Renal cortex interstitium (tissue), 15 donors: ENCODE measurements at places on chromosomes 12 and 14. TPM values are rescaled to one million over a fixed set of nuclear protein-coding genes. Genes with fewer than 3 reads are reported as not detected.

DNA sequence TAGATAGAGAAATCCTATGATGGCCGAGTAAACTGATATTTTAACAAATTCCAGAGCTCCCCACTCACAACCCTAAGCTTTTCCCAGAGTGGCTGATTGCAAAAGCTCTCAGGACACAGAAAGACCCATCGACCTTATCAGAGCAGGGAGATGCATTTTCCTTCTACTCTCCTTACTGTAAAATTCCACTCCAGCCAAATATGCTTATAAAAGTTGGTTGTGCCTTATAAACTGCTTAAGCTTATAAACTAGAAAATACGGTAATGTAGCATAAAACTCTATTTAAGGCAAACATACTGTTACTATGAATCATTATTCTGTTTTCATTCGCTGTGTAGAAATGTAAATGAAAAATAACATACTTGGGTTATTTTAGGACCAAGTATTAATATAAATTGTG is 41.6 kb upstream of the TRHDE start:
- no peak for DNase-seq

GRCh38 chr12:2842948-2843347 is 8.1 kb upstream of the NRIP2 start:
- no peak for DNase-seq

GRCh38 chr12:31388713-31389112 is 62.8 kb upstream of the SINHCAF start:
- no peak for DNase-seq

GRCh38 chr12:31386364-31386777 is 60.4 kb upstream of the SINHCAF start:
- DNase-seq = no peak

GRCh38 chr12:96197503-96198272 is 3.5 kb downstream of the ELK3 start:
- no peak for DNase-seq

GRCh38 chr12:111699-112493 is 45.3 kb downstream of the IQSEC3 start:
- peak; percentile 40 for DNase-seq

DNA sequence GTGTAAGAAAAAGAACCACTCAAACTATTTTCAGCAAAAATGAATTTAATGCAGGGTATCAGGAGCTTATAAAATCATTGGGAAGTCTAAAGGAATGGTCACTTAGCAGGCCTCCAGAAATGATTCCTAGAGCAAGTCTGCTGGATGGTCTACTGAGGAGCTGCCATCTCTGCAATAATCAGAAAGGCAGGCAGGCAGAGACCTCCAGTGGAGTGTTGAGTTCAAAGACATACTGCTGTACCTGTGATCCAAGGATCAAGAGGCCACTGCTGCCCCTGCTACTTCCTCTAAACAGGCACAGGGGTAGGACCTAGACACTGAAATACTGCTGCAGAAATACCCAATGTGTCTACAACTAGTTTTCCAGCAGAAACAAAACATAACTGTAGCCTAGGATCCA is 14.5 kb upstream of the KICS2 start:
- no peak for DNase-seq

- no peak for DNase-seq
Observed at GRCh38 chr12:90515199-90516175, 439.5 kb downstream of the CCER1 start.

- no peak for DNase-seq
Observed at GRCh38 chr12:71195338-71195896, 37.6 kb upstream of the TSPAN8 start.

- no peak for DNase-seq
Observed at GRCh38 chr12:115914122-115914521, 363.4 kb downstream of the MED13L start.

DNA sequence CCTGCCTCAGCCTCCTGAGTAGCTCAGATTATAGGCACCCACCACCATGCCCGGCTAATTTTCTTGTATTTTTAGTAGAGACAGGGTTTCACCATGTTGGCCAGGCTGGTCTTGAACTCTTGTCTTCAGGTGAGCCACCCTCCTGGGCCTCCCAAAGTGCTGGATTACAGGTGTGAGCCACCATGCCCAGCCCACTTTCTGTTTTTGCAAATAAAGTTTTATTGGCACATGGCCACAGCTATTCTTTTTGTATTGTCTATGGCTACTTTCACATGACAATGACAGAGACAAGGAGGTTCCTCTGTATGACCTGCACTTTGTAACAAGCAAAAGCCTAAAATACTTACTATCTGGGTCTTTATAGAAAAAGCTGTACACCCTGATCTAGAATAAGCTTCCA is 19.7 kb upstream of the DIABLO start:
- DNase-seq = no peak

- DNase-seq = no peak
Observed at GRCh38 chr12:109863847-109864712, 16.3 kb downstream of the GLTP start.

- DNase-seq = no peak
Observed at GRCh38 chr12:67740711-67741110, 92.2 kb downstream of the DYRK2 start.

- DNase-seq = no peak
Observed at GRCh38 chr14:103091041-103091882, 3.3 kb upstream of the EXOC3L4 start.

GRCh38 chr12:10618338-10618987 is 5.1 kb upstream of the MAGOHB start:
- DNase-seq = no peak

- no peak for DNase-seq
Observed at GRCh38 chr12:51392556-51393237, 1.5 kb upstream of the GALNT6 start.

DNA sequence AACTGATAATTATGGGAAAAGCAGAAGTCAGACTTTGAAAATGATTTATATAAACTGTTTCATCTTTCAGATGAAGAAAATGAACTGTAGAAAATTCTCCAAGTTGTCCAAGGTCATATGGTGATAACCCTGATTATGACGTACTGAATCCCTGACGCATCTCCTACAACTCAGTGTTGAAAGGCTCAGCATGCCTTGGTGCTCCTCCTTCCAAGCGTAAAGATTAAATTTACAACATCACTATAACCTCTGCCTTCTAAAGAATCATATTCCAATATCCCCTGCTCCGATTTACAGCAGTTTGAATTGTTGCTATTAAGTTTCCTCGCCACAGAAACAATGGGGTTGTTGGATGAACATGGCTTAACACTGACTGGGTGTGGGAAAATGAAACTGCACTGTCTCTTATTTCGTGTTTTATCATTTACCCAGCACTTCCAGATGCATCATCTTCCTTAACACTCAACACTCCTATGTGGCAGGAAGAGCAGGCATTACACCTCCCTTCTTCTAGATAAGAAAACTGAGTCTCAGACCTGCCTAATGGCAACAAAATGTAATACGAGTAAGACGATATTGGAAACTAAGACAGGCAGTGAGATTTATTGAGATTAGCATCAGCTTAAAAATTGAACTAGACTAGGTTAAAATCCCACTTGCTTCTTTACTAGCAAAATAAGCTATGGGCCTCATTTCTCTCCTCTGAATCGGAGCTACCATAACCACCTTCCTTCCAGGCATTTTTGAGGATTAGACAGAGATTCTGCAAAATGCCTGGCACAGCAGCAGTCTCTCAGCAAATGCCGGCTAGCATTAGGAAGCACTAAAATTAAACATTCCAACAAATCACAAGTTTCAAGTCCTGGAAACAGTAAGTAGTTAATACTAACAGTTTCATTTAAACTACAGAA is 74.2 kb downstream of the PPM1H start:
- no peak for DNase-seq

- DNase-seq = no peak
Observed at GRCh38 chr14:90755661-90756304, 60.4 kb downstream of the TTC7B start.

DNA sequence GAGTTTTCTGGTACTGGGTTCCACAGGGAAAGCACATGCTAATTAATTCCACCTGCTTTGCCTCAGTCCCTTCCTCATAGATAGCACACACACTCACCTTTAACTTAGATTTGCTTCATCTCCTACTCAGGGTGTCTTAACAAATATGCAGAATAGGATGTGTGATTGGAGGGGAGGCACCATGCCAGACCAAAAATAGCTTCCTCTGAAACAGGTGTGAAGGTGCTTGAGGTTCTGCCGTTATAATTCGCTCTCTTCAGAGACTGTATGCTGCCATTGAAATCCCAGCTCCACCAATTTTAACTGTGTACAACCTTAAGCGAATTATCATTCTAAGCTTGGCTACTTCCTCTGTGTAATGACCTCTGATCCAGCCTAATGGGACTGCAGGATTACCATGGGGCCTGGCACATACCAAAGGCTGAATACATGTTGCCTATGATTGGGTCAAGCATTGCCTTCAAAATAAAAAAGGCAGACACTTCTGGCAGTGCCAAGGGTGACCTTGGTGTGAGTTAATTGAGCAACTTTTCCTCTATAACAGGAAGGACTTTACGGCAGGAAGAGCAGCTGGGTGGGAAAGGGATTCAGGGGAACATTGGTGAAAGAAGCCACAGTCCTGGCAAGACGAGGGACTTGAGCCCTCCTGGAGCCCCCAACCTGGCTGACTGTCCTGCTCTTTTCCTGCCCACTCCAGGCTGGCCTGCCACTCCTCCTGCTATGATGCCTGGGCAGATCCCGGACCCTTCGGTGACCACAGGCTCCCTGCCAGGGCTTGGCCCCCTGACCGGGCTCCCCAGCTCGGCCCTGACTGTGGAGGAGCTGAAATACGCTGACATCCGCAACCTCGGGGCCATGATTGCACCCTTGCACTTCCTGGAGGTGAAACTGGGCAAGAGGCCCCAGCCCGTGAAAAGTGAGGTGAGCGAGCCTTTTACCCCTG is 9.7 kb downstream of the JDP2 start:
- DNase-seq = no peak

GRCh38 chr12:6085841-6086240 is 38.6 kb downstream of the VWF start:
- no peak for DNase-seq

DNA sequence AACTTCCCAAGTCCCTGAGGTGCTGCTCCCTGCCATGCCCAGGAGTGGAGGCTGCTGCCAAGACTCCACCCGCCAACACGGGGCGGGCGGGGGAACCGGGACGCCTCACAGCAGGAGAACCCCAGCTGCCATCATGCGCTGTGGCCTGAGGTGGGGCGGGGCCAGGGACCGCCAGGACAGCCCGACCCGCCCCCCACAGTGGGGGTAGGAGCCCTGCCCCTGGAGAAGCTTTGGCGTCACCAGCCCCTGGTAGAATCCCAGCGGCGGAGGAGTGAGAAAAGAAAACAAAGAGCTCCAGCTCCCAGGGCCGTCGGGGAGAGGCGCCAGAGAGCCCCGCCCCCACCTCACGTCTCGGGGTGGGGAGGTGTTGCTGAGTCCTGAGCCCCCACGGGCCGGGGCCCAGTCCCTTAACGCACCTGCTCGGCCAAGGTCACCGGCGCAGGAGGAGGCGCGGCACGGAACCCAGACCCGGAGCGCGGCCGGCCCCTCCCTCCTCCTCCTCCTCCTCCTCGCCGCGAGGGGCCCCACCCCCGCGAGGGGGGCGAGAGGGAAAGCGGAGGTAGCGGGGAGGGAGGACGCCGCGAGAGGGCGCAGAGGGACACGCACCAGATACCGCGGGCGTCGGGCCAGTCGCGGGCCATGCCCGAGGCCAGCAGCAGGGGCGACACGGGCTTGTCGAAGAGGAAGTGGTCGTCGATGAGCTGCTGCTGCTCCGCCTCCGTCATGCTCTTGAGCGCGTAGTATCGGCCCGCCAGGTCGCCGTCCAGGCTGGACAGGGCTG is 1.8 kb downstream of the CKB start:
- peak; percentile 43 for DNase-seq

- no peak for DNase-seq
Observed at GRCh38 chr12:112346194-112346593, 36.0 kb downstream of the HECTD4 start.

- no peak for DNase-seq
Observed at GRCh38 chr14:100556936-100557505, 30.2 kb downstream of the BEGAIN start.

SLC39A2 gene
- 2.1 TPM for polyA plus RNA-seq

DCN gene
- 519 TPM for polyA plus RNA-seq

CDCA3 gene
- polyA plus RNA-seq = 25.4 TPM

DLST gene
- 122 TPM for polyA plus RNA-seq

TDRD9 gene
- polyA plus RNA-seq = 7.3 TPM

CCDC85C gene
- polyA plus RNA-seq = 22.9 TPM

DPPA3 gene
- not detected for polyA plus RNA-seq

HOXC5 gene
- 4.3 TPM for polyA plus RNA-seq

KCNC2 gene
- polyA plus RNA-seq = 0.86 TPM

B4GALNT1 gene
- polyA plus RNA-seq = 0.84 TPM

TMTC2 gene
- polyA plus RNA-seq = 41.4 TPM

NT5DC3 gene
- polyA plus RNA-seq = 4.5 TPM
